ENCODE measurements at places on chromosomes 16 and 17.

GRCh38 chr16:87293990-87294389 is 23.2 kb downstream of the C16orf95 start:
- DNase-seq: no peak

DNA sequence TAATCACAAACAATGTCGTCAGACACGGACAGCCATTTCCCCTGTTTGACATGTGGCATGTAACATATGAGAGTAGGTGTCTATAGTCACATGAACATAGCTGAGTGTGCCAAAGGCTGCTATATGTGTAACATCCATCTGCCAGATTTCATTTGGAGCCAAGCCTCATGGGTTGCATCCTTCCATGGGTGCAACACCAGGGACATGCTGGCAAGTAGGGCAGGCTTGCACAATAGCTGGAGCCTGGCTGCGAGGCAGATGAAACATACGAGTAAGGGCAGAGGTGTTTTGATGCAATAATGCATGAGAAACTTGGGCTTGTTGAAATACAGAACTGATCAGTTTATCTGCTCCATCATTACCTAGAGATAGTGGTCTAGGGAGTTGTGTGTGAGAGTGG is 9.0 kb upstream of the ZNF689 start:
- no peak for DNase-seq

GRCh38 chr16:719815-720446 is 1.0 kb upstream of the ANTKMT start:
- DNase-seq: no peak

DNA sequence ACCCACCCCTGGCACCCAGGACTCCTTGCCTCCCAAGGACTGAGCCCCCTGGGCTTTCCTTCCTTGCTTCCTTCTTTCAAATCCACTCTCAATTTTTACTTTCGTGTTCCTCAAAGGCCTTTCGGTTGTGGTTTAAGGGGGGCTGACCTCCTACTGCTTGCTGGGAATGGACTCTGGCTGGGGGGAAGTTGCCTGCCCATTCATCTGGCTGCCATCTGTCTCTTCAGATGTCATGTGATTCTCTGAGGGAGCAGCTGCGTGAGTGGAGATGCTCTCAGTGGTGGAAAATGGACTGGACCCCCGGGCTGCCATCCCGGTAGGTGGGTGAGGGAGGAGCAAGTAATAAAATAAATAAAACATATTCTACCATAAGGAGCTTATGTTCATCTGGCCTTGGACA is 93.8 kb upstream of the RPRML start:
- no peak for DNase-seq

DNA sequence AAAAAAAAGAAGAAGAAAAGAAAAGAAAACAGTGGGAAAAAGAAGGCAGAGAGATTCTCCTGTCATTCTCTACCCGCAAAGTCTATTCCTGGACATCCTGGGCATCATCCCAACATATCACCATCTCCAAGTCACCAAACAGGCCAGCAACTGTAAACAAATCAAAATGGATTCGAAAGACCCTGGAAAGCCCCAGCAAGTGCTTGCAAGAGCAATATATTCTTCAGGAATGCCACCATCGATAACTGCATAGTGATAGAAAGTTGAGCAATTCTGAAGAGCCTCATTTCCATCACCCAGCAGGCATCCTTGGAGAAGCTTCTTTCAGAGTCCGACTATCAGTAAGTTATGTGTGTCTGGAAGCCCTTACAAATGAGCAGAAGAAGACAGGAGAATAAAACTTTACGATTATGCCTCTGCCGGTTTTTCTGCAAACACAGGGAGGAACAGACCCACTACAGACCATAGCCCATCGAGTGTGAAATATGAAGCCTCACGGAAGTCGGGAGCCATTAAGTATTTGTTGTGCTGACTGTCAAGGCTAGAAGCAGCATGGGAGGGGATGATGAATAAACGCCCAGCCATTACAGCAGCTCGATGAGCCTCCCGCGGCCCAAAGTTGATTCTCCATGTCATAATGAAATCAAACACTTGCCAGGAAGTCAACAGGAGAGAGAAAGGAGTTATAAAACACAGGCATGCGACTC is 64.5 kb upstream of the SEC14L1 start:
- DNase-seq: no peak

GRCh38 chr16:87367529-87367928 is 16.0 kb downstream of the FBXO31 start:
- DNase-seq: no peak

DNA sequence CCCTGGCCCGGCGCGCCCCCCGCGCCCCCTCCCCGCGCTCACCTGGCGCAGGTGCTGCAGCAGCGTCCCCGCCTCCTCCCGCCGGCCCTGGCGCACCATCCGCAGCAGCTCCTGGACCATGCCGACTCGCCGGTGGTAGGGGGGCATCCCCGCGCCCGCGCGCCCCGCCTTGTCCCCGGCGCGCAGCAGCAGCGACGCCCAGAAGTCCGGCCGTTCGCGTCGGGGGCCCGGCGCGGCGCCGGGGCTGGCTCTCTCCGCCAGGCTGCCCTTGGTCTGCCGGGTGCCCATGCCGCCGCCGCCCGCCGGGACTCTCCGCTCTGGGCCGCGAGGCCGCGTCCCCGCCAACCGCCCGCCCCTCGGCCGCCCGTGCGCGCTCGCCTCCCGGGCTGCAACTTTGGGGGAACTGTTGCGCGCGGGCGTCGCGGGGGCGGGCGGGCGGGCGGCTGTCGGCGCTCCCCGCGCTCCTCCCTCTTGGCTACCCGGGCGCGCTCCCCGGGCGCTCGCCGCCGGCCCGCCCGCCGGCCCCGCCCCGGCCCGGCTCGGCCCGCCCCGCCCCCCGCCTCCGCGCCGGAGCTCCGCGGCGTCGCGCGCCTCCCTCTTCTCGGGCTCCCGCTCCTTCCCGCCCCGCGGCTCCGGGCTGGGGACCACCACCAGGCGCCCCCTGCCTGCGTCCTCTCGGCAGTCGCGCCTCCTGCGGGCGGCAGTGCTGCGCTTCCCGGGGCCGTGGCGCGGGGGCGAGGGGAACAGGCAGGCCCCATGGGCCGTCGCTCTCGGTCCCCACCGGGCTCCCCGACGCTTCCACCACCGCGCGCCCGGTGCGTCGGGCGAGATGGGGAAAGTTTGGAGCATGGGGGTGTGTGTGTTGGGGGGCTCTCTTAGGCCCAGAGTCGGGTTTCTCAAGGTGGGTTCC is at the start of gene LRRC75A:
Gene LRRC75A, minus strand, starts transcription at position 491 of the 910 bp plus-strand sequence. Its CDS starts 203 bp downstream, at position 288.
- peak; percentile 15 for DNase-seq

- no peak for DNase-seq
Observed at GRCh38 chr17:40686192-40686591, 17.4 kb downstream of the KRT24 start.

DNA sequence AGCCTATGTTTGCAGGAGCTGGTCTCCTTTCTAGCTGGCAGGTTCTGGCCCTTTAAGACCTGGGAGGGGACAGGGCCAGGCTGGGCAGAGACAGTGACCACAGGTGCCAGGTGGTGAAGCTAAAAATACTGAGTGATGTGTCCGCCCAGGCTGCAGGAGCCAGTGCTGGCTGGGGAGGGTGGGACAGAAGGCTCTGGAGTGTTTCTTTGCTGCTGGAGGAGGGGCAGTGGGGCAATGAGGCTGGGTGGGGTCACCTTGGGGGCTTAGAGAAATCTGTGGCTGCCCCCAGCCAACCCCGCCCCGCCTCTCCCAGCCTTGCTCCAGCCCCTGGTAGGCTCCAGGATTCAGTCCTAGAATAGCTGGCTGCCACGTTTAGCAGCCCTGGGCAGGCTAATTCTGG is 30.4 kb upstream of the SBK1 start:
- DNase-seq: no peak

DNA sequence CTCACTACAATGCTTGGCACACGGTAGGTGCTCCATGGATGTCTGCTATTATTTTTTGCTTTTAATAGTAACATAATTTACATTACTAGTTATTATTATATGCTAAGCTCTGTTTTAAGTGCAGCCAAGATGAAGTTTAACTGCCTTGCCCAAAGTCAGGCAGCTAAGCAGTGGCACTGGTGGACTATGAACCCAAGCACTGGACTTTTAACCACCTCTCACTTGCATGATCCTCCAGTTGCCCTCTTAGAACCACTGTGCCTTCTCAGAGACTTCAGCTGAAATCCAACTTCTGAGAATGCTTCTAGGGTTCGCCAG is 1.5 kb upstream of the ZNF207 start:
- no peak for DNase-seq

- DNase-seq: no peak
Observed at GRCh38 chr17:14451729-14452191, 150.9 kb downstream of the HS3ST3B1 start.

GRCh38 chr16:53884748-53885147 is 180.8 kb downstream of the FTO start:
- no peak for DNase-seq

GRCh38 chr17:78433013-78433727 is 54.7 kb downstream of the PGS1 start:
- no peak for DNase-seq

- peak; percentile 46 for DNase-seq
Observed at GRCh38 chr17:67386965-67387551, 10.0 kb downstream of the PITPNC1 start.

DNA sequence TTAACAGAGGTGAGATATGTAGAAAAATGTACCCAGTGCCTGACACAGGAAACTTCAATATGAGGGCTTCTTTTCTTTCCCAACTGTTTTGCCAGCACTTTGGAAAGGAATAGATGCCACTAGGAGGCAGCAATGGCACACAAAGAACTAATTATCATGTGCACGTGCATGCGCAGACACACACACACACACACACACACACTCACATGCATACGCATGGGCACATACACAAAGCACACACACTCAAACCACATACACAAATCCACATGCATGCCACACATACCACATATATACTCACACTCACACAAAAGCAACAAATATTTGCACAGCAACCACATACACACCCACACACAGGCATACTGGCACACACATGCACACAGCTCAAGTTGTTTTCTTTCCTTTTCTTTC is 8.8 kb upstream of the CEP112 start:
- no peak for DNase-seq

DNA sequence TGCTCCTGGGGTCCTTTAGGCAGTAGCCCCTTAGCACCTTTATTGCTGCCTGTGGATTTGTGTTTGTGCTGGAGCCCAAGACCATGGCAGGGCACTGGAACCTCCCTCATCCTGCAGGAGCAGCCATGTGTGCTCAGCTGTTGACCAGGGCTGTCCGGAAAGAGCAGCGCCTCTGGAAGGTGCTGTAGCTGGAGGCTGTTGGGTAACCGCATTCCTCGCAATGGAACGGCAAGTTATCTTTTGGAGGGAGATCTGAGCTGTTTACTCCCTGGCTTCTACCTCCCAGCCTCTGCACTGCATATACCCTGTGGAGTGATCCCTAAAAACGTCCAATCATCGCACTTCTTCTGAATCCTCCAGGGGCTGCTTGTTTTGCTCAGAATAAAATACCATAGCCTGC is 291.0 kb downstream of the SNX29 start:
- no peak for DNase-seq

GRCh38 chr16:85722128-85722893 is 28.6 kb downstream of the C16orf74 start:
- DNase-seq: no peak

- DNase-seq: no peak
Observed at GRCh38 chr17:28367641-28368305, 2.3 kb downstream of the VTN start.
